ENCODE measurements at places on chromosomes 5 and 9. TPM values are rescaled to one million over a fixed set of nuclear protein-coding genes. Genes with fewer than 3 reads are reported as not detected.

DNA sequence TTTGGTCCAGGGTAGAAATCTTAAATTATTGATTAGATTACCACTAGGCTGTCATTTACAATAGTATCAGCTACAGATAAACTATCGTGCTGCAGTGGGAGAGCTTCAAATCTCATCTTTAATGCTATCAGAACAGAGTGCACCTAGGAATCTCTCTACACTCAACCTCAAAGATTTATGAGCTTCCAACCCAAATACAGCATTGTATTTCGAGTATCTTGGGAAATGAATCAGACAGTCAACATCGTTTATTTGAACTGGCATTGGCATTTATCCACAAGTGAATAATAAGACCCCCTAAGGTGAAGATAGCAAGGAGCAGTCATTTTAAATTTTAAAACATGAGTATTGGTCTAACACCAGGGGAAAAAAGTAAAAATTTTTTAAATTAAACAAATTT is 1203.2 kb downstream of the CDH12 start:
- DNase-seq, result peak; percentile 94
- peaks cover 26% of the 10 kb centered on the region for H3K4me1 ChIP-seq
- peak overlapping the region; percentile 14 for H3K4me3 ChIP-seq
- H3K36me3 ChIP-seq, result no peaks in the 10 kb centered on the region
- H3K27ac ChIP-seq, result peak overlapping the region; percentile 27

DNA sequence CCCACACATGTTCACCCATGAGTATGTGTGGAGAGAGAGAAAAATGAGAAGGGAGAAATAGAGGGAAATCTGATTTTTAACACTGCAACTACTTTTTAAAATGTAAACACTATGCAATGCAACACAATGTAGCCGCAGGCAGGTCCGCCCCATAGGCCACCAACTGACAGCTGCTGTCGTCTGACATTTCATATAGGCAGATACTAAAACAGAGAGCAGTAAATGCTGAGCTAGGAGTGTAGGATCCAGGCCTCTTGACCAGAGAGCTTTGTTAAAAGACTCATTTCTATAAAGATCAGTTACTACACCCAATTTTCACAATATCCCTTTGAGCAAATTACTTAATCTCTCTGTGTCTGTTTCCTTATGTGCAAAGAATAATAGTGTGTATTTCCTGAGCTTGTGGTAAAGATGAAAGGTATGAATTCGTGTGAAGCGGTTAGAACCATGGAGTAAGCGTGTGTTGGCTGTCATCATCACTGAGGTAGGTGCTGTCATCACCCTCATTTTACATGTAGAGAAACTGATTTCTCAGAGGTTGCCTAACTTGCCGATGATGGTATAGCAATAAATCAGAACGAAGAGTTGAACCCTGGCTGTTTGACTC is 55.2 kb upstream of the PDE8B start:
- no peaks in the 10 kb centered on the region for H3K4me1 ChIP-seq
- no peak overlapping the region for H3K4me3 ChIP-seq
- H3K36me3 ChIP-seq, result no peaks in the 10 kb centered on the region
- H3K27ac ChIP-seq, result no peak overlapping the region
- H3K27me3 ChIP-seq, result no peaks in the 10 kb centered on the region

GRCh38 chr5:7779019-7780005 is 71.6 kb downstream of the CFAP90 start:
- H3K27ac ChIP-seq, result no peak overlapping the region
- H3K27me3 ChIP-seq, result peaks cover 76% of the 10 kb centered on the region
- no peak overlapping the region for H3K4me3 ChIP-seq
- no peaks in the 10 kb centered on the region for H3K36me3 ChIP-seq
- no peak for DNase-seq

COQ4 gene
- 28.1 TPM for total RNA-seq

DNA sequence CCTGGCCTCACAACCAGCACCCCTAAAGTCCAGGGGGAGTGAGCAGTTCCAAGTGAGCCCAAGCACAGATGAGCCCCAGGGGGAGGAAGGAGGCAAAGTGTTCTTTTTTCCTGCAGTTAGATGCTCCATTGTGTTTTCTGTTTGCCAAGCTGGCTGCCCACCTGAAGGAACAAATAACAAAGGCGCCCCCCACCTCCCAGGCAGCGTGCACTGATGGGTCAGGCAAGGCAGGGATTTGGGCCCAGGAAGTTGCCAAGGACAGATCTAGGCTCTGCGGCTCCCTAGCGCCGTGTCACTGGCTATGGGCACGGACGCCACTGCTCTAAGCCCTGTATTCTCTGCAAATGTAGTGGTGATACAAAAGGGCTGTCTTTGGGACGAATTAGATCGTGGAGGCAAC is 21.8 kb downstream of the FGF1 start:
- H3K4me3 ChIP-seq, result no peak overlapping the region
- DNase-seq, result no peak
- H3K36me3 ChIP-seq, result no peaks in the 10 kb centered on the region

RFESD gene
- 0.36 TPM for total RNA-seq

GRCh38 chr9:23643656-23644258 is 182.3 kb downstream of the ELAVL2 start:
- no peak overlapping the region for H3K27ac ChIP-seq
- DNase-seq, result peak; percentile 41

SLC22A5 gene
- total RNA-seq, result 21.8 TPM

GRCh38 chr5:134935711-134936602 is 31.0 kb downstream of the PCBD2 start:
- H3K4me1 ChIP-seq, result no peaks in the 10 kb centered on the region
- H3K36me3 ChIP-seq, result no peaks in the 10 kb centered on the region
- H3K27me3 ChIP-seq, result no peaks in the 10 kb centered on the region
- H3K27ac ChIP-seq, result no peak overlapping the region
- no peak overlapping the region for H3K4me3 ChIP-seq

DNA sequence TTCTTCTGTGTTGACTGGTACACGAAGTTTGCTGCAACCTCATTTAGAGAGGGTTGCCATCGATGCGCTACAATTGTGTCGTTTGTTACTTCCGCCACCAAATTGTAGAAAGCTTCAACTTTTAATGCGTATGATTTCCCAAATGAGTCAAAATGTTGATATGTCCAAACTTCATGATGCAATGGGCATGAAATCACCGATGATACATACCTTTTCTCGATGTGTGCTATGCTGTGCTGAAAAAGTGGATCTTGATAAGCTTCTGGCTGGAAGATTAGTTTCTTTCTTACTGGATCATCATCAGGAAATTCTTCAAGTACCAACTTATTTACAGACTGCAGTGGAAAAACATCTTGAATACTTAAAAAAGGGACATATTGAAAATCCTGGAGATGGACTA is 65.7 kb downstream of the TMEM38B start:
- H3K27ac ChIP-seq, result no peak overlapping the region
- DNase-seq, result no peak
- no peaks in the 10 kb centered on the region for H3K27me3 ChIP-seq
- H3K36me3 ChIP-seq, result no peaks in the 10 kb centered on the region
- H3K4me1 ChIP-seq, result no peaks in the 10 kb centered on the region

- no peaks in the 10 kb centered on the region for H3K36me3 ChIP-seq
- H3K4me1 ChIP-seq, result peaks cover 11% of the 10 kb centered on the region
- H3K27me3 ChIP-seq, result no peaks in the 10 kb centered on the region
- DNase-seq, result peak; percentile 81
Measured at GRCh38 chr5:43042176-43042625, 2.1 kb upstream of the ANXA2R start.

GRCh38 chr9:27413511-27414219 is 110.4 kb upstream of the IFNK start:
- no peak overlapping the region for H3K27ac ChIP-seq
- peaks cover 3% of the 10 kb centered on the region for H3K4me1 ChIP-seq
- no peaks in the 10 kb centered on the region for H3K27me3 ChIP-seq
- H3K36me3 ChIP-seq, result no peaks in the 10 kb centered on the region
- no peak overlapping the region for H3K4me3 ChIP-seq

GNE gene
- total RNA-seq, result 10.9 TPM

DNA sequence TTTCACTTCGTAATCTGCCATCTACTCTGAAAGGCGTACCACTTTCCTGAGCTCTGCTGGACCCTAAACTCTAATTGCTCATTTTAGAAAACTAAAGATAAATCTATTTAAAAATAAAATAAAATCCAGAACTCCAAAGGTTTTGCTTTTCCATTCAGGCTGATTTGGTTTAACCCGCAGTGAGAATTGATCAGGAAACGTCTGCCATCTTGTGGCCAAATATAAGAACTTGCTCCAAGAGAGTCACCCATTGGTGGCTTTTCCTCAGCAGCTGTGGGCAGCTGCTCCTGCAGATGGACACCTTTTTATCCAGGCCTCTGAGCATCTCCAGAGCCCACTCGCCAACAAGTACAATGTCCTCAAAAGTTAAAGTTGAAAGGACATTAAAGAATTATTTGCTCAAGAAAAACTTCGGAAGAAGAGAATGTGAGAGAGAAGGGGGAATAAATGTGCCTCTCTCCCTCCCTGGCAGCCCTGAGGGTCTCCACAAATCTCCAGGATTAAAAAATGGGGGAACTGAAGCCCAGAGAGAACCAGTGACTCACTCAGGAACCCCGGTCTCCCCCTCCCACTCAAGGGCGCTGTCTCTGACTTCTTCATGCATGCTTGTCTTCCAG is 4.1 kb downstream of the SAXO1 start:
- H3K27ac ChIP-seq, result no peak overlapping the region
- no peaks in the 10 kb centered on the region for H3K27me3 ChIP-seq
- no peaks in the 10 kb centered on the region for H3K36me3 ChIP-seq
- peak; percentile 69 for DNase-seq
- no peak overlapping the region for H3K4me3 ChIP-seq

DNA sequence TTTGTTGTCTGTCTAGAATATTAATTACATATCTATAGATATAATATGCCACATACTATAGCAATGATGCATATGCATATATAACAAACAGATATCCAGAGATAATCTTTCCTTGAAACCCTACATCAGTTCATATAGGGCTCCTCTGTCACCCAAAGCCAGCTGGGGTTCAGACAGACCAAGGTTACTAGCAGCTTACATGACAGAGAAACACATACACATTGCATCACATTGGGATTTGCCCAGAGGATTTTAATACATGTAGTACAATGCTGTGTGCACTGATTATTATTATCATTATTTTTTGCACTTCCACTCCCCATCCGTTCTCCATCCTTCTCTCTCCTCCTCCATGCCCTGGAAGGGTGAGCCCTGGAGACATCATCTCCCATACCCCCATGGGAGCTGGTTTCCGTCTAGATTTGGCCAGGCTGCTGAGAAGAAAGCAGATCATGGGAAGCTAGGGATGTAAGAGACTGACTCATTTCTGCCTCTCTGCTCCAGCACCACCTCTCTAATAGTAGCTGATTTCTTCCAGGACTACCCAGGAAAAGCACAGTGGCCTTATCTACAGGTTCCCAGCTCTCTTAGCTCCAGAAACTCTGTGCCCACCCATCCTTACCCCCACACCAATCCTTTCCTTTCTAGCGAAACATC is 23.3 kb downstream of the FST start:
- no peak overlapping the region for H3K27ac ChIP-seq
- H3K36me3 ChIP-seq, result no peaks in the 10 kb centered on the region
- no peaks in the 10 kb centered on the region for H3K4me1 ChIP-seq
- no peak overlapping the region for H3K4me3 ChIP-seq

- H3K27ac ChIP-seq, result no peak overlapping the region
- H3K4me1 ChIP-seq, result peaks cover 6% of the 10 kb centered on the region
- DNase-seq, result no peak
- H3K4me3 ChIP-seq, result no peak overlapping the region
Measured at GRCh38 chr5:54883374-54884194, 101.8 kb downstream of the ESM1 start.

PCDHB9 gene
- 0.73 TPM for total RNA-seq
